ENCODE measurements at places on chromosomes 5 and 9.

DNA sequence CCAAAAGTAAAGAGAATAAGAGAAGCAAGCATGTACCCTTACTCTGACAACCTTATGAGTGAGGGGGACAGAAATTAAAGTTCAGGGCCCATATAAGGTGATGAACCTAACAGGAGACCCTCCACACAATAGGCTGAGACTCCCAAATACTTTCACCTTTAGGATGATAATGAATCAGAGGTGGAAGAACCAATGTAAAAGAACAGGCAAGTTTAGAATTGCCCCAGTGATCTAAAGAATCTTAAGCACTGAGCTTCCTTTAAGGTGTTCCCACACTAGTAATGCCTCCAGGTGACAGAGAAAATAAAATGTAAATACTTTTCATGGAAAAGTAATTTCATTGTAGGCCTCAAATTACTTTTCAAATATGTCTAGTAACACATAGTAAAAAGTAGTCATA is 8.2 kb upstream of the FAM151B start:
- DNase-seq = no peak

DNA sequence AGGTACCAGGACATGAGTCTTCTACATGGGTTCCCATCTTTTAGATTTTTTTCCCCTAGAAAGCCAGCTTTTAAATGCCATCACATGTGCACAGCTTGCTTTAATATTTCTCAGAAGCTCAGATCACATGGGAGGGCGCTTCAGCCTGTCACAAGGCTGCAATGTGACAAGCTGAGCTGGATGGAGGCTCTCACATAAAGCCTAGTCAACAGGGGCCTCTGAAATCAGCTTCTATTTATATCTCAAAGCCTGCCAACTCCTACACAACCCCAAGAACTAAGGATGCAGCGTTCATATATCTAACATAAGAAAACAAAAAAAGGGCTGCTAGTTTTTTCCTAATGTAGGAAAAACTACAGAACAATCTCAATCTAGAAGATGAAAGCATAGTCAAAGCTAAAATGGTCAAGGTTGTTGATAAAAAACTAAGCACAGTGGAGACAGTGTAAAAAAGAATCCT is 2.3 kb downstream of the ZFAND5 start:
- peak; percentile 91 for DNase-seq

DNA sequence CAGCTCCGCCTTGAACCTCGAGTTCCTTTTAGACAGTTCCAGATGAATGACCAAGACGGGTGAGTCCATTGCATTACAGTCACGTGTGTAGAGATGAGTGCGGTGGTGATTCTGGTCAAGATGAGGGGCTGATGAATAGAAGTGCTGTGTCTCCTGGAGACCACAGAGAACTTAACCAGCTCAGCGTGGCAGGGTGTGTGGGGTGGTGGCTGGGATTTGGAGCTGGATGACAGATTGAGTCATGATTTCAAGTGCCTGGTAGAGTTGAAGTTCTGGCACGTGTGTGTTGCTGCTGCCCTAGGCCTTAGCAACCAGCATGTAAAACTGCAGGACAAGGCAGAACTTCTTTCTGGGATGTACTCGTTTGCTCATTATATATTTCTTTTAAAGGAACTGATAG is 53.3 kb downstream of the PRRC2B start:
- no peak for DNase-seq

- no peak for DNase-seq
Measured at GRCh38 chr9:103809745-103810144, 284.4 kb upstream of the SMC2 start.

GRCh38 chr9:110252509-110253139 is 3.7 kb downstream of the TXN start:
- DNase-seq = no peak

DNA sequence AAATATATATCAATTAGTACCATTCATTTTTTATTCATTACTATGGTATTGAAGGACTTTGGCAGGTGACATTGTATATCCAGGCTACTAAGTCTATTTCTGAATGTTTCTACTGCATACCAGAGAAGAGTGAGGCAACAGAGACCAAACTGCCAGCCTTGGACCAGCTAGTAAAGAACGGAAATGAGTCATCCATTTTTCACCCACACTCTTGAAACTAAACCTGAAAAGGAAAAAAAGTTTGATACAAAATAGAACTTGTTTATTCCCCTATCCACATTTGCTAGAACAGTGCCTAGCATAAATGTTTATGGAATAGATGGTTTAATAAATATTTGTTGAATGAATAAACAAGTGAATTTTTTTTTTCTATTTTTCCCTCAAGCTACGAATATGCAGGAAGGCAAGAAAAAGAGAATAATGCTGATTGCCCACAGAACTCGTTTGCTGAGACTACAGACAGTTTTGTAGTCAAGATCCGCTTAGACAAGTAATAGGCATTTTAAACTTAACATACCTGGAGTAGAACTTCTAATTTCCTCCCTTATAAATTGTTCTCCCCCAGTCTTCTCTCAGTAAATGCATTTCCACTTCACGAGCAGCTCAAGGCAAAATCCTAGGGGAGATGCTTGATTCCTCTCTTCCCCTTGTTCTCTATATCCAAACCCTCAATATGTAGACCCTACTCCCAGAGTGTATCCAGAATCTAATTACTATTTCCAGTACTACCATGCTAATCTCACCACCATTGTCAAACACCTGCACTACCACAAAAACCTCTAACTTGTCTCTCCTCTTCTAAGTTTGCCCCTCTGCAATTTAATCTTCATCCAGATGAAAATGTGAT is 146.2 kb upstream of the RASA1 start:
- DNase-seq = no peak

GRCh38 chr5:29175774-29176173 is 2017.7 kb upstream of the CDH6 start:
- DNase-seq = no peak

DNA sequence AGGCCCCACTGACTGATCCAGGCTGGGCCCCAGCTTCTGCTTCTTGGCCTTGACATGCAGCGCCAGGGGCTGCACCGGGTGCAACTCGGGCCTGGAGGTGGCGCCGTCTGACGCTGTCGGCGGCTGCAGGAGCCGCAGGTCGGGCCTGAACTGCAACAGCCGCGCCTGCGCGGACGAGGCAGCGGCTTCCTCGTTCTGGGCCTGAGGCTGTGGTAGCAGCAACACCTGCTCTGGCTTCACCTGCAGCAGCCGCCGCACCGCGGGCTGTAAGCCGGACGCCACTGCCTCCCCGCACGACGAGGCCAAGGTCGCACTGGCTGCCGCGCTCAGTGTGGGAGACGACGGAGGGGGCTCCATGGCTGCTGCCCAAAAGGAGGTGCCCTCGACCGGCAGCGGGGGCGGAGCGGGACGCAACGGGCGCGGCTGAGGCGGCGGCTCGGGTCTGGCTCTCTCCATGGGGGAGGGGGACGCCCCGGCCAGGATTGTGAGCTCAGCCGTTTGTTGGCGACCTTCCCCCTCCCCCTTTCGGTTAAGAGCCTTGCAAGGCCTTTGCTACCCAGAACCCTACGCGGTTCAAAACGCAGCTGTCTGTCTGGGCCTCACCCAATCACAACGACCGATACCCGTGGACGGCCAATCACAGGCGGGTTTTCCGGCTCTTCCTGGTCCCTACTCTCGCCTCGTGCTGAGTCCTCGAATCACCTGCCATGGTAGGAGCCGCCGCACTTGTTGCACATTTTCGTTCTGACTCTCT is 438 bp downstream of the SOX30 start:
- DNase-seq = no peak

- DNase-seq = no peak
Measured at GRCh38 chr9:136682710-136683109, 4.5 kb downstream of the AGPAT2 start.

DNA sequence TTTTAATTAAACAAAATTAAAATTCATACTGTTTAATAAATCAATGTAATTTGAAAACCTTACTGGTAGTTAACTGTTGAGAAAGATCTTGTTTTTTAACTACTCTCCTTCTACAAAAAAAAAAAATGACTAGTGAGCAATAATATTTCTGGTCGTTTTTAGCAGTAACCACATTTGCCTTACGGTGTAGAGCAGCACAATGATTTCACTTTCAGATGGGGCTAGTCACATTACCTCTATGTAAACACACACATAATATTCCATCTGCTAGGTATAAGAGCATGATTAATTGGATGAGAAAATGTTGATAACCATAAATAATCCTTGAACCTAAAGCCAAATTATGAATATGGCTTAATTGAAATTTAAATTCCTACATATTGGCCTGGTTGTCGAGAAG is 198.1 kb downstream of the CHSY3 start:
- no peak for DNase-seq

GRCh38 chr5:72486371-72486770 is 20.8 kb downstream of the ZNF366 start:
- DNase-seq = no peak

GRCh38 chr5:116673453-116673852 is 98.8 kb upstream of the SEMA6A start:
- no peak for DNase-seq

DNA sequence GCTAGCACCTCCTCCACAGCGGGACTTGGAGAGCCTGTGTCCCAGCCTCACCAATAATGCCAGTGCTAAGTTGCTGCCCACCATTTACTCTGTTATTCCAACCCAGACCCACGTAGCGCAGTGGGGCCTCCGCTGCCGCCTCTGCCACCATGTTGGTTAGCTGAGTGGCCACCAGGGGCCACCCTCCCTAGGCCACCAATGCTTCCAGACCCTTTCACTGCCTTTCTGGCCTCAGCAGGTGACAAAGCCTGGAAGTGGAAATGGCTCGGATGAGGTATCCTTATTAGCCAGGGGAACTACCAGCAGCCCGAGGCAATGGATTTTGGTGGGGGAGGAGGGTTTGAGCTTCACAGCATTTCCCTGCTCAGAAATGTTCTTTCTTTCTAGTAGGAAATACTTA is 110.1 kb downstream of the OSTF1 start:
- DNase-seq = no peak

GRCh38 chr5:179732918-179733771 is 523 bp downstream of the MAML1 start:
- DNase-seq = peak; percentile 25

GRCh38 chr9:94934816-94935328 is 208.4 kb downstream of the AOPEP start:
- no peak for DNase-seq

GRCh38 chr9:77017505-77017894 is 2.0 kb upstream of the FOXB2 start:
- no peak for DNase-seq

GRCh38 chr5:37871023-37871815 is 31.4 kb upstream of the GDNF start:
- DNase-seq = no peak

DNA sequence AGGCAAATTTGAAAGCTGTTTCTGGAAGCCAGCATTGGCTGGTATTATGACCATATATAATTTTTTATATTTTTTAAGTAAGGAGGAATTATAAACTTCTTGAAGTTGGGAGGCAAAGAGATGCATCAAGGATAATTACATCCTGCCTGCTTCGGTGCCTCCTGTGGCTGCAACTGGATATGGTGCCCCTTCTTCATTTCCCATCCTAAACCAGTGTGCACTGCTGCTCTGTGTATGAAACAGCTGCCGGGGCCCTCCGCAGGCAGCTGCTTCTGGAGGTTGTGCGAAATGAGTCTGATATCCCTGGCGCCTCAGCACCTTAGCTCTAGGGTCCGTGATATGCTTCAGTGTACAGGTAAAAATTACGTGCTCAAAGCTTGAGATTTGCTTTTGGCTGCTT is 304.2 kb downstream of the ENC1 start:
- no peak for DNase-seq

All from anterior cingulate cortex (tissue), 58 donors.